ENCODE measurements at places on chromosomes 13 and 19.
A peak's percentile ranks its signal among the peaks of the same experiment; 100 is the strongest.

- DNase-seq = peak; percentile 93
These were observed 12.1 kb upstream of the GPR4 start for GRCh38 chr19:45613926-45614725.

GRCh38 chr13:35891507-35892441, 239.4 kb downstream of the DCLK1 start:
- DNase-seq = peak; percentile 40

GRCh38 chr13:19759669-19760068, 23.1 kb downstream of the PSPC1 start:
- DNase-seq = peak; percentile 4

DNA sequence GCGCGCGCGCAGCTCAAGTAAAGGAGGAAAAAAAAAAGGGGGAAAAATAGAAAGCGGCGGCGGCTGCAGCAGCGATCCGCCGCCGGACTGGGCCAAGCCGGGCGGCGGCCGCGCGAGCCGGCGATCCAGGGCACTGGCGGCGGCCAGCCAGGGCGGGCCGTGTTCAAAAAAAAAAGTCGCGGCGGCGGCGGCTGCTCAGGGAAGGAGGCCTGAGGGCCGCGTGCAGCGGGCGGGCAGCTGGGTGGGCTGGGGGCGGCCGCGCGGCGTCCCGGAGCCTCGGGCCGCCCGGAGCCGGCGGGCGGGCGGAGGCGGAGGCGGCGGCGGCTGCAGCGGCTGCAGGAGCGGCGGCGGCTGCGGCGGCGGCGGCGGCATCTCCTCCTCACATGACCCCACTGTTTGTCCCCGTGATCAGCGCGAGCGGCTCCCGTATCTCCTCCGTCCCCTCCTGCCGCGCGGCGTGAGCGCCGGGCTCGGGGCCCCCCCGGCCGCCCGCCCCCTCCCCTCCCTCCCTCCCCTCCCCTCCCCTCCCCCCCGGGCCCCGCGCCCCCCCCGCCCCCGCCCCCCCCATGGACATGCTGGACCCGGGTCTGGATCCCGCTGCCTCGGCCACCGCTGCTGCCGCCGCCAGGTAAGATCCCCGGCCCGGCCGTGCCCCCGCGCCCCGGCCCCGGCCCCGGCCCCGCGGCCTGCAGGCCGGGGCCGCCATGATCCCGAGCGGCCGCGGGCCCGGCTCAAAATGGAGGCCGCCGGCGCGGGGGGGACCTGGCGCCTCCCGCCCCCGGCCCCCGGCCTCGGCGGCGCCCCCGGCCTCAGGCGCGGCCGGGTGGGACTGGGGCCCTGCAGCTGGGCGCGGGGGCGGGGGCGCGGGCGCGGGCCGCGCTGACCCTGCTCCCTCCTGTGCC, at the start of gene USF2:
Gene USF2 (plus strand): TSS at position 427 of the 902 bp plus-strand sequence. CDS start 140 bp downstream, at position 567.
- DNase-seq = peak; percentile 61

DNA sequence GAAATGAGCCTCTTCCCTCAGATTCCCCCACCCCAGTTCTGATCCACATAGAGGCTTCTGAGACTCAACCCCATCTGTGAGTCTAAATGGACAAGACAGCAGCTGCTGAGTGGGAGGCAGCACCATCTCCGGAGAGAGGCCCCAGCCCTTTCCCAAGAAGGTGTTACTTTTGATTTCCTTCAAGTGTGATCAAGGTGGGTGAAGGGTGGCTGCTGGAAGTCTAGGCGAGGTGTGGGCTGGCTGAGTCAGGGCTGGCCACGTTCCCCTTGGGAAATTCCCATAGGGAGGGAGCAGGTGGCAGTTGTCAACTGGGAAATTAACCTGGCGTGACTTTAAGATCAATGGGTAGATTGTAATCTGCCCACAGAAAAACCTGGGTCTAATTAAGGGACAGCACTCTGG, 148.0 kb downstream of the FOXO1 start:
- no peak for DNase-seq

DNA sequence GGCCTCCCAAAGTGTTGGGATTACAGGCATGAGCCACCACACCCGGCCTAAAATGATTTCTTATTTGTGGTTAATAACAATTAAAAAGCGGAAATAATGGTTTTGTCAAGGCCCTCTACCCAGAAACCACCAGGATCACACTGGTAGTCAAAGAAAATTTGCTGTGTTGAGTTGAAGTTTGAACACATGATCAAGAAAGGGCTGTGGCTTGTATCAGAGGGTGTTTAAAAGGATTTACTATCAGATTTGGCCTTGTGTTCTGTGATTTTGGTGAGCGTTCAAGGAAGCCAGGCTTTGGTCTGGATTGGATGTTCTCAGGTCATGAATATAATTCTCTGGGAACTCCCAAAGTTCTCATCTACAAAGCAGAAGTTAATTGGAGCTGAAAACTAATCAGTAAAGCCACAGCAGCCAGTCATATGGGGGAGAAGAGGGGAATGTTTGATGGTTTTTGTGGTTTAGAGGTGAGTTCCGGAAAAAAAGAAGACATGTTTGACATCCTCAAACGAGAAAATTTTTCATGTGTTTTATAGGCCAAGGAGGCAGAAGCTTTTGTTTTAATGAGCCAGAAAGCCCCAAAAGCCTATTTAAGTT, 10.6 kb upstream of the ZNF556 start:
- no peak for DNase-seq

DNA sequence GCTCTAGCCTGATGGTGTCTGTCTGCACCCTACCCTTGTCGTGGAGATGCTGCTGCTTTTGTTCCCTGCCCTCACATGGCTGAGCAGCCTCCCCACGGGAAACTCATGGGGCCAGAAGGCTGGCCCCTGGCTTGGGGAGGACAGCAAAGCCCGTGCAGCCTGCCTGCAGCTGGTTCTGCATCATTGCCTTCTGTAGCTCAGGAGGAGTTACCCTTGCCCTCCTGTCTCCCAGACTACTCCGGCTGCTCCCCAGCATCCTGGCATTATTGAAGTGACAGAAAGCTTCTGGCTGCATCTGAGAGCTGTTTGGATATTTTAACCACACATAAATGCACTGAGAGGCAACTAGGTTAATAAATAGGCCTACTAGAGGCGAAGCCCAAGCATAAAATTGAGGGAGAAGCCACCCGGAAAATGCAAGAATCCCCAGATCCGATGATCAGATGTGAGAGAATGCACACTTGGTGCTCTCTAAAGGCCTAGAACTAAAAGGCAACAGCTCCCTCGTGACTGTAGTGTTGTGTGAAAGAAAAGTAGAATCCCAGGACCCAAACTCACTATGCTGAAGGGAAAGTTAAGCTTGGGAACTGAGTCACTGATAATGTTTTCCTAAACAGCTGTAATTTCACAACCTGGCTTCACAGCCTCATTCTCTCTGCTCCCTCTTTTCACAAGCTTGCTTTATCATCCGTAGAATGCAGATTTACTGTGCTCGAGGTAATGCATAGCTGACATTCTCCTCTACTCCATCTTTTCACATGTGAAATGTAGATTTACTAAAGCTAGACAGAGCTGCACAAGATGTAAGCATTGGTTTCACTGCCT, 110.8 kb downstream of the TNFRSF19 start:
- peak; percentile 91 for DNase-seq

GRCh38 chr19:46954502-46954992, 65.1 kb upstream of the NPAS1 start:
- no peak for DNase-seq

DNA sequence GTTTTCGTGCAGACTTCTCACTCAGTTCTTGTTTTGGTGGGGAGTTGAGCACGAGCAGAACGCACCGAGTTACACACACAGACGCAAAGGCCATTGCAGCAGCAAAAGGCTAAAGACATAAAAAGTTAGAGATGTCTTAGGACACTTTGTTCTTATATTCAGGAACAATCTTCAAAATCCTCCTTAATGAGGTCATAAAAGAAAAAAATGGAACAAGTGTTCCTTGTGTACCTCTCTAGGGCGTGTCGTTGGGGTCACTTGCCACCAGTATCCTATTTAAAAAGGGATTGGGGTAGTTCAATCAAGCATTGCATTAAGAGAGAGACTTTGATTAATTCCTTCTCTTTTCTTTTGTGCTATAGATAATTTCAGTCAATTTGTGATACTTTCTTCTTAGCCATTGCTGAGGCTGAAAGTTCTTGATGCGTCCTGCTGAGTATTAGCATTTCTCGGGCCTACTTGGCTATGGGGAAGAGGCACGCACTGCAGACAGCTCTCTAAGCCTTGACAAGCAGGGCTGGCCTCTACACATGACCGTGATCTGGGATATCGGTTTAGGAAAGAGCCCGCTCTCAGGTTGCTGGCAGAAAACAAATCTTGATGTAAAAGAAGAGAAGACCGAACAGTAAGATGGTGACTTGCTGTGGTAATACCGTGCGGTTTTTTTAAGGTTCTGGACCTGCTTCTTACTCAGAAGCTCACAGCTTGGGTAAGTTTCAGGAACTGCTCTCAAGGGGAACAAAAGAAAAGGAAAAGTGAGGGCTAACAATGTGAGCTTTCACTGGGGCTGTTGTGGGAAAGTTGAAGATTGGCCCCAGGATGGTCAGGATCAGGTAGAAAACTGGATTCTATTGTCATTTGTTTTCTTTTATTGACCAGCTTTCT, 223.6 kb downstream of the TM9SF2 start:
- DNase-seq = no peak

- no peak for DNase-seq
These were observed 3.0 kb downstream of the LATS2 start for GRCh38 chr13:21058361-21058760.
